Stimulated activated naive CD8-positive, alpha-beta T cell treated with anti-CD3 and anti-CD28 coated beads, Interleukin-15, Interleukin-2, amounts not matched to agents 100 U/mL and 50 U/mL, for 24 hours (primary cell): ENCODE measurements at places on chromosomes 11 and 22.
A peak's percentile ranks its signal among the peaks of the same experiment; 100 is the strongest.

DNA sequence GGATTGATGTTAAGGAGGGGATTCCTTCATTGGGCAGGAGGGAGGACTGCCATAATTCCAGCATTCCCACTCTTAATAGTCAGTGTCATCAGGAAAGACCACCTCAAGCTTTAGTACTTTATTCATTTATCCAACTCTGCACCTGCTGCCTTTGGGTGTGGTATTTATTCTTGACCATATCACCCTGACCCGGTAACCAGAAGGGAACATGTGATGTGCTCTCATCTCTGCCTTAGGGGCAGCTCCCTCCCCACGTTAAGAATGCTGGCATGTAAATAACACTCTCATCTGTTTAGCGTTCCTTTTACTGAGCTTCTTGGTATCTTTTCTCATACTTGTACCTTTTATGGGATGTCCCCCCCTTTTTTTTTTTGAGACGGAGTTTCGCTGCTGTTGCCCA is 7.7 kb downstream of the CAT start:
- DNase-seq = no peak

DNA sequence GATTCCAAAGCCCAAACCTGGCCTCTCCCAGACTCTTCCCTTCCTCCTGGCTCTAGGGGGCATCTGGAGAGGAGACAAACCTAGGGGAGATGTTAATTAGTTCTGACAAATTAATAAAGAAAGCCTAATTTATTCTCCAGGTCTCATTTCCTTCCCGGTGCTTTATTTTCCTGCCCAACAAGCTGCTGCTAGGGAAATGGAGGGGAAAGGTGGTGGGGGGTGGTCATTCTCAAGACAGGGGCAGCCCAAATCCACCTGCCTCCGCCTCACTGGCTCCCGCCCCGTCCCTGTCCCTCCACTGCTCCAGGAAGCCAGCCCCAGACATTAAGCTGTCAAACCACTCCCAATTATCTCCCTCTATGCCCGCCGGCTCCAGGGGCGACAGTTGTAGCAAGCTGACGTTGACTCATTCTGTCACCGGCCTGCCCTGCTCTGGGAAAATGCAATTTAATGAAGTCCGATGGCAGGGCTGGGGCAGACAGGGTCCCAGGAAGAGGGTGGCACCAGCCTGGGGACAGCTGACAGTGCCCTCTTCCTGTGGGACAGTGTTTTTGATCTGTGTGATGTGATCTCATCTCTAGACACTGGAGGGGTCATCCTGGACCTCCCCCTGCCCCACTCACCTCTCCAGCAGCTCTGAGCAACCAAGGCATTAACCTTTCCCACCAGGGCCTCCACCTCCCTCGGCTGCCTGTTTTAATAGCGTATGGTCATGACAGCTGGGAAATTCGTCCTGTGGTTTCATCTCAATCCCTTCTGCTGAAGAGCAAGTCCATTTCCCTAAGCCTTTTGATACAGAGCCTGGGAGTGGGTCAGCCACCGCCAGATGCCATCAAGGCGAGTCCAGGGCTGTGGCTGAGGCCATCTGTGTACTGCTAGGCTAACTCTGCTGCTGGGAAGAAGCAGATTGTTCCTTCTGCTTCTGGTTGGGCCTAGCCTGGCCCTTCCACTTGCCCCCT is 27.1 kb downstream of the NECTIN1 start:
- no peak for DNase-seq

- DNase-seq = no peak
These were observed 7.0 kb downstream of the OR51B5 start for GRCh38 chr11:5336331-5336730.

DNA sequence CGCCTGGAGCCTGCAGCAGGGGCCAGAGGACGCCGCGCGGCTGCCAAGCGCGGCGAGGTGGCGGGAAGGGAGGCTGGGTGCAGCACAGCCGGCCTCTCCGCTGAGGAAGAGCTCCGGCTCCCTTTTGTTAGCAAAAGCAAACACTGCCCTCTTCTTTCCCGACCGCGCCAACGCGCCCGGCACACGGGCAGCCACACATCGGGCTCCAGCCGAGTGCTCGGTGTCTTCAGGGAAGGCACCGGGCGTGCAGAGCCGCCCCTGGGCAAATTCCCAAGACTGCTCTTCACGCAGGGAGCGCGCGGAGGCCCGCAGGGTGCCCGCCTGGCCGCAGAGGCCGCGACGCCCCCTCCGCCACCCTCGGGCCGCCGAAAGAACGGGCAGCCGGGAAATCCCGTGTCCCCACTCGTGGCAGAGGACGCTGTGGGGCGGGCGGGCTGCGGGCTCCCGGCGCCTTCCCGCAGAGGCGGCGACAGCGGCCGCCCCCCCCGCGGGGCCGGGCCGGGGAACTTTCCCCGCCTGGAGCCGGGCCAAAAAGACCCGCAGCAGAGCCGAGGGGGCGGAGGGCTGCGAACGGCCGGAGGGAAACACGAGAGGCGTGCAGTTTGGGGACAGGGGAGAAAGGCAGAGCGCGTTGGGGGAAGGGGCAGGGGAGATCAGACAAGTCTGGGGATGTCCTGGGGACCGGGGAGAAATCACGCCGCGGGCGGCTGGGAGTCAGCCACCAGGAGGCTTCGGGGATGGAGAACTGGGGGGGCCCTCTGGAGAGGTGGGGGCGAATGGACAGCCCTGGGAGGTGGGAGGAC is 931 bp downstream of the CADM1 start:
- DNase-seq = peak; percentile 21

DNA sequence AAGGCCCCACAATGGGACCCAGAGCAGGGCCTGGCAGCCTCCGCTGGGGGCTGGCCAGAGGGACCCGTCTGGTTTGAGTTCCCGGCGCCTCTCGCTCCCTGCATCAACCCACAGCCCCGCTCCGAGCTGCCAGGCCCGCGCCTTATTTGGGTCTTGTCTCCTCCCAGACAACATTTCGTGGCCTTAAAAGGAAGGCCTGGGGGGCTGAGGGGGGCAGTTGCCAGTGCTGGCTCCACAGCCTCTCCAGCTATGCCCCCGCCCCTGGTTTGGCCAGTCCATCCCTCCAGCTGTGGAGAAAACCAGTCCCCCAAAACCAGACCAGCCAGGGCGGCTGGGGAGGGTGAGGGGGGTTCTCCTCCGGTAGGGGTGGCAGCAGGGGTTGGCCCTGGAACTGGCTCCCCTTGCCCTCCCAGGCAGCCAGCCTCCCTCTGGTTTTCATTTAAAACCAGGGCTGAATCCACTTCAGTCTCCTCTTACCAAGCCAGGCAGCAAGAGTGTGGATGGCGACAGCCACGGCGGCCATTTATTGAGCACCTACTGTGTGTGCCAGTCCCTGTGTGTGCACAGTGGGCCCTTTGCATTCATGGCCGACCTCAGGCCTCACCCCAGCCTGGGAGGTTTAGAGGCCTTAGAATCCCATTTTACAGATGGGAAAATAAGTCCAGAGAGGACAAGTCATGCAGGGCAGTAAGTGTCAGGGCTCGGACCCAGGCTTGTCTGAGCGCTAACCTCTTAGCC is 18.6 kb downstream of the EMID1 start:
- DNase-seq = no peak

GRCh38 chr11:30150425-30150824 is 80.4 kb upstream of the FSHB start:
- no peak for DNase-seq
